ENCODE measurements at places on chromosomes 12 and 14.

DNA sequence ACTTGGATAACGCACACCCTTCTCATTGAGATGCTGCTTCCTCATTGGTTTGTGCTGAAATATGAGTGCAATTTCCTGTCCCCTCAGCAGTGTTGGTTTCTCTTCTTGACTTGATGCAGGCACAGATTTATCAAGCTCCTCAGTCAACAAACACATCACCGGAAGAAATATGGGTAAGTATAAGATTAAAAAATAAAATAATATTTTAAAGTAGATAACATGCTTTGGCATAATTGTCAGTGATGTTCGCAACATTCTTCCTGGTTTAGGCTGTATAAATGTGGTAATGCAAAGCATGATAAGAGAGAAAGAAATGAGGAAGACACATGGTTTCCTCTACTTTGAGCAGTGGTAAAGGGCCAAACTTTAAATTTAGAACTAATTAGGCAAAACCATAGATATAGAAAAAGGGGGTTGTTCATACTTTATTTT, at the start of gene GPR65:
TSS of gene GPR65 (plus strand) at position 86 of the 432 bp plus-strand sequence. CDS start 5,713 bp downstream, outside the sequence.
- no peak for DNase-seq

DNA sequence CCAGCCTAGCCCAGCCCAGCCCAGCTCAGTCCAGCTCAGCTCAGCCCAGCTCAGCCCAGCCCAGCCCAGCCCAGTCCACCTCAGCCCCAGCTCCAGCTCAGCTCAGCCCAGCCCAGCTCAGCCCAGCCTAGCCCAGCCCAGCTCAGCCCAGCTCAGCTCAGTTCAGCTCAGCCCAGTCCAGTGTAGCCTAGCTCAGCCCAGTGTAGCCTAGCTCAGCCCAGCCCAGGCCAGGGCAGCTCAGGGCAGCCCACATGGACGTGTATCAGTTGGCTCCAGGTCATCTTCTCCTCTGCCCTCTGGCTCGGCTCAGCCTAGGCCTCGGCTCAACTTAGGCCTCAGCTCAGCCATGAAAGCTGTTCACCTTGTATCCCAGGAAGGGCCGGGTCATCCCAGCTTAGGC, 64.7 kb downstream of the TMEM121 start:
- no peak for DNase-seq

DNA sequence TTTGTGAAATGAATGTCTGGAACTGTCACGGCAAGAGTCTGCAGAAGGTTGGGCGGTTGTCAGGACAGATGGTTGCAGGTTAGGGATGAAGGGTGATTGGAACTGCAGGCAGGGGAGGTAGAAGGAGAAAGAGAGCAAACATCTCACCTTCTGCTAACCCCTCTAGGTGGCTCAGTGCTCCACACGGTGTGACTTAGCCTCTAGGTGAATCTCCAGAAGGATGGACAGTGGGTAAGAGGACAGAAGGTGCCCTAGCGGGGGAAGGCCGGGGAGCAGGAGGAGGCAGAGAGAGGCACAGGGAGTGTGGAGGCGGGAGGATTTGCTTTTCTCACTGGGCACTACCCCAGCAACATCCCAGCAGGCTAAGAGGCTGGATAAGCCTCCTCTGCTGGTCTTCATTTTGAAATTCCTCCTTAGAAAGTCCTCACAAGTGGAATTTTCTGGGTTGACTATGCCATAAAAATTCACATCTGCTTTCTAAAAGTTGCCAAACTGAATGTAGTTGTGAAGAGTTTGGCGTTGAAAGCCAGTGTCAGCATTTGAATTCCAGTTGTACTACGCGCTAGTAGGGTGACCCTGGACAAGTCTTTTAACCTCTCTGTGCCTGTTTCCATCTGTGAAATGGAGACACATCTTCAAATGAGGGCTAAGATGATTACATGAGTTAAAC, 10.7 kb upstream of the GPR68 start:
- DNase-seq, result no peak

DNA sequence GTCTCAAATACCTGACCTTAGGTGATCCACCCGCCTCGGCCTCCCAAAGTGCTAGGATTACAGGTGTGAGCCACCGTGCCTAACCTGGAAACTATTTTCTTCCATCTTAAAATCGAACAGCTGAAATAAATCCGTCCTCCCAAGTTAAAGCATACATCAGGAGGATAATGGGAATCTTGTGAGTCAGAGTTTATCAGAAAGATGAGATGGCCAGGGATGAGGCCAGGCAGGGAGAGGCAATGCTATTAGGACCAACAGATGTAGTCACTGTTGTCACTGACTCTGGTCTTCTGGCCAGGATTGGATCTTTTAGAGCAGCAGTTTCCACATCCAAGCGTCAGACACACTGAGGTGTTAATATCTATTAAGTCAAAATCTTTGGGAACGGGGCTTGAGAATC, 61.7 kb upstream of the USP44 start:
- no peak for DNase-seq

GRCh38 chr14:71931492-71932228, 569 bp upstream of the RGS6 start:
- DNase-seq, result no peak

GRCh38 chr14:95319312-95320077, at the start of gene CLMN:
CLMN (minus strand) TSS chr14:95319908; CDS start chr14:95319792, 116 bp downstream.
- peak; percentile 46 for DNase-seq

DNA sequence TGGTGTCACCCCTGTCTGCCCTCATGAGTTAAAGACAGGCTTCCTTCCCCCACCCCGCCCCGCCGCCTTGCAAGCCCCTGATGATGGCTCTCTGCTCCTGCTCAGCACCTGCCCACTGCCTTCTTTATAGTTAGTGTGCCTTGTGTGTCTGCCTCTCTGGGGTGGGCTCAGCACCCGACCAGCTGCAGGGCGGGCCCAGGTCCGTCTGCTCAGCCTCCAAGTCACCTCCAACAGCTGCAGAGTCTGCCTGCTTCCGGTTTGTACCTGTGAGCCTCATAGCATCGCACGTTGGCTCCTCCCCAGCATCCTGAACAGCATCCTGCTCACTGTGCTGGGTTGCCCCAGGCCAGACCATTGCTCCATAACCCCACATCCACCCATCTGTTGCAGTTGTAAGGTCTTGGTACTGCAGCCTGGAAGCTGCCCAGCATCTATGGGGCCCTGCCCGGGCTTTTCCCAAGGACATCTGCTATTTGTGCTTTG, 3.5 kb downstream of the TGFB3 start:
- DNase-seq, result peak; percentile 46

DNA sequence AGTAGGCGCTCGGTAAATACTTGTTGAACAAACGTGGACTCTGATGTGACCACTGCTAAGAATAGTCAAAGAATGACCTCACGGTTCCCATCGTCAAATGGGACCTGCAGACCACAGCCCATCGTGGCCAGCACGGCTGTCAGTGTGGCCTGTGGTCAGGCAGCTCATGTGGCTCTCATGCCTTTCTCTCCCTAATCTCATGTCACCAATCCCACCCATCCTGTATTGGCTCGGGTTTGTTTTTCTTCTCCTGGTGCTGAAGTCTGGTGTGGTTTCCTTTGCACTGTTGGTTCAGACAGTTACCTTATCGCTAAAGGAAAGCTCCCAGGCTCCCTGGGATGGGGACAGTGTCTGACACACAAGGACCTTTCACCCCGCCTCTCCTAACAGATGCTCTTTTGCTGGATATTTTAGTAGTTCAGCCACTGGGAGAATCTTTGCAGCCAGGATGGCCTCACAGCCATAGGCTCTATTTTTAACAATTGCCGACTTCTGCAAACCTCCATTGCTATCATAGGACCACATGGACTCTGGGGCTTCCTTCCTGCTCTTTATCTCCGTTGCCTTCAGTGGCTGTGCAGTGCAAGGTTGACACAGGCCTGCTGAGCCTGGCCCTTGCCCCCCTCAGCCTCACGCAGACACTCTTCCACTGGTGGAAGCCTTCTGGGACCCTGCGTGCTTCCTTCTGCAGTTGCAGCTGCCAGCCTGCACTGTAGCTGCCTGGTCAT, 293.1 kb upstream of the FKBP4 start:
- no peak for DNase-seq

DNA sequence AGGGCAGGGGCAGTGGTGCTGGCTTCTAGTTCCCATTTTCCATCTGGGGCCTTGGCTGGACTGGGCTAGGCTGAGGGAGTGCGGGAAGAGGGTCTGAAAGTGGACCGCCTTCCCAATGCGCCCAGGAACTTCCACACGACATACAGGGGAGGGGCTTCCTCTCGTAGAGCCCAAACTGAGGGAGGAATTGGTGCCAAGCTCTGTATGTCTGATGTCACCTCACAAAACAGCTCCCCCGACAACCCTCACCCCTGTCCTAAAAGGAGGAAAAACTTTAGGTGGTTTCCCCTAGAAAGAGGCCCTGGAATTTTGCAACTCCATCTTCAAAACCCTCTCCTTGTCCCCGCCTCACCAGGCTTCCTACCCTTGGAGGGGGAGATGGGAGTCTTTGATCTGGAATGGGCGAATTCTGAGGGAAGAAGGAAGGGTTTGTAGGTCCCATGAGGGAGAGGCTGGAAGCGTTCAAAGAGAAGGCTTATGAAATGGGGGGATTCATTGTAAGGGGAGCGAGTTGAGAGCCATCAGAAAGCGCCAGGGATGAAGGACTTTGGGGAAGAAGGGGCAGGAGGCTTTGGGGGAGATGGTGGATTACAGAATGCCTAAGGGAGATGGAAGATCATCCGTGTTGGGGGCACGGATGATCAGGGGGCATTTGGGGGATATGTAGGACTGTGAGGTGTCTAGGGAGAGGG, 844 bp downstream of the GLTP start:
- DNase-seq, result no peak

GRCh38 chr12:53504004-53504920, 3.0 kb downstream of the NPFF start:
- no peak for DNase-seq

- no peak for DNase-seq
Measured at GRCh38 chr12:15684896-15685658, 104.1 kb downstream of the EPS8 start.

- no peak for DNase-seq
Measured at GRCh38 chr14:71250791-71251190, 343.5 kb downstream of the PCNX1 start.

DNA sequence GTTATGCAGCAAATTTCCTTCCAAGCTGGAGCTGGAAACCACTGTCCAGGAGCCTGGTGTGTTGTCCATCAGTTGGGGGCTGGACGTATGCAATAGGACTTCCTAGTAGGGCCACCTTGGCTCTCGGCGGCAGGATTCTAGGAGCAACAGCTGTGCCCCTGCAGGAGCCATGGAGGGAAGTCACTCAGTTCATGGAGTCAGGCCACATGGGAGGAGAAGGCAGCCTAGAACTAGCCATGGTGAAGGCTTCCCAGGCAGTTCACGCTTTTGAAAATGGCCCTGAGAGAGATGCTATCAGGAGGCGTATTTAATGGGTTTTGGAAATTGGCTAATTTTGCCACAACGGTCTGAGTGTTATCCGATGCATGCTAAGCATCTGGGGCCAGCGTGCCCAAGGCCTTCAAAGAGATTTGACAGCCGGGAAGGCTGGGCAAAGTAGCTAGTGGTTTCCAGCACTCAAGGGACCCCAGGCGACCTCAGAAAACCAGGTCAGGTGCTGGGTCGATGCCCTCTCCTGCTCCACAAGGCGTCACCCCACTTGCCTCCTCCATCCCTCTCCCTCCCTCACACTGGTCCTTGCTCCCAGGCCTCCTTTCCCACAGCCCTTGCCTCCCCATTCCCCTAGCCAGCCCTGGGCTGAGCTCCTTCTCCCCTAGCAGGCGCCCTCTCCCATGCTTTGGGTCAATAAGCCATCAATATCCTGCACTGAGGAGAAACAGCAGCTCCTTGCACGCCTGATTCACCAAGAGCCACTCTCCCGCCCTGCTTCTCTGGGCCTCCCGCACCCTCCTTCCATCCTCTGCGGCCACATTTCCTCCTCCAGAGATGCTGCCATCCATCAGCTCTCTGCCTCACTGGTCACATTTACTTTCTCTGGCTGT, 30.9 kb upstream of the SYNDIG1L start:
- DNase-seq, result no peak

- no peak for DNase-seq
Measured at GRCh38 chr14:70803321-70804310, 5.7 kb downstream of the MAP3K9 start.

- DNase-seq, result no peak
Measured at GRCh38 chr14:61654026-61654425, 41.3 kb upstream of the HIF1A start.

GRCh38 chr12:57381693-57382220, 49.1 kb downstream of the R3HDM2 start:
- DNase-seq, result no peak

DNA sequence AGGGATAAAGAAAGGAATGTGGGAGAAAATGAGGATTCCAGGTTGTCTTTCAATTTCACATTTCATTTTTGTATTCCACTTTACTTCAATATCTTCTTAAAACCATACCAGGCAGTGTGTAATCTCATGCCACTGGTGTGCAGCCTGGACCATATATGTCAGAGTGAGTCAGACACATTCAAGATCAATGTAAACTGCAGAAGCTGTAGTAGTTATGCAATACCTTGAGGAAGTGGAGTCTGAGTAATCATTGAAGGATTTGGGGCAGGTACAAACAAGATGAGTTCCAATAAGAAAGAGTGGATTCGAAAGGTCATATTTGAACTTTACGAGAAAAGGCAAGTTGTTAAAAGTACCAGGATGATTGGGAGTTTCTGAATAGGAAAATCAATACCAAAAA, 14.1 kb downstream of the PLCZ1 start:
- DNase-seq, result no peak

DNA sequence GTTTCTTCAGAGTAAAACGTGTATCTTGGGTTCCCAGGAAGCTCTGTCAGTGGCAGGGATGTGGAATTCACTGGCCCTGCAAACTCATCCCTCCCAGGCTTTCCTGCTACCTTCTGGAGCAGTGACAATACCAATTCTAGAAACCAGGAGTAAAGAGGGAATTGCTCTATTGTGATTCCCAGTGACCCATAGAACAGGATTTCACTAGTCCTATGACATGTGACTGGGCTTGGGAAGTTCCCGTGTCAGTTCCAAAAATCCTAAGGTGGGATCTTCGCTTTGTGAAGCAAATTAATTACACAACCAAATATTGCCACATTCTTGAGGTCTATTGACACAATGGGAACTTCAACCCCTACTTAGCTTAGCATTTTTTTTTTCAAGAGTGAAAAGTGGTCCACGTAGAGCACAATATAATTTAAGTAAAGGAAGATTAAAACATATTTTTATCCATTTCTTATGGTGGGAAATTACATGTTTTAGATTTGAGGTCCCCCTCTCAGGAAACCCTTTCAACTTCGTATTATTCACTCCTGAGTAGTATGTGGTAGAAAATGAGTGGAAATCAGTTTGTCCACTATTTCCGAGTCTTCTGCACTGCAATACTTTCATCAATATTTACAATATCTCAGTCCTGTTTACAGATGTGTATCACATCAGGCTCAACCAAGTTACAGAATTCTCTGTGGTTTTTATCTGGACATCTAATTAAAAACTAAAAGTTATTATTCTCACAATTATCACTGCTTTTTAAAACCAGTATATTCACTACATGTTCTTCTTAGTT, 88.9 kb upstream of the SOX5 start:
- DNase-seq, result no peak

GRCh38 chr12:15532364-15532977, 210.2 kb downstream of the PTPRO start:
- peak; percentile 58 for DNase-seq

DNA sequence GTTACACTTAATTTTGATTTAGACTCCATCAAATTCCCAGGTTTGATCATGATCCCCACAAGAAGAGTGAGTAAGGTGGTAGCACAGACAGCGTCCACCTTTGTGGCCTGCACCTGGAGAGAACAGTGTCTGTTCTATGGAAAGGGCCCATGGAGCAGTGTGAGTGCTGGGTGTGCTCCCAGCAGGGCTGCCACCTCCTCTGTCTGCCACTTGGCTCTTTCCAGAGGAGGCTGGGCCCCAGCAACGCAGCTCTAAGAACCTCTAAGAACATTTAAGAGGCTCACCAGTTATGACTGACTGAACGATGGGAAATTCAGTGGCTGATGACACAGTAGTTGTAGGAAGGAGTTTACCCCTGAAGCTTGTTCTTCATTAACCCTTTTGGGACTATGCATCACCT, 17.3 kb downstream of the VDR start:
- no peak for DNase-seq

Data from CD4-positive, alpha-beta T cell (primary cell).